ENCODE measurements at places on chromosomes 3 and 15.

GRCh38 chr3:152205097-152205593 is 63.6 kb upstream of the MBNL1 start:
- no peak for DNase-seq

GRCh38 chr15:70922119-70922518 is 29.5 kb downstream of the LRRC49 start:
- DNase-seq, result no peak

GRCh38 chr3:160133757-160134156 is 91.5 kb upstream of the C3orf80 start:
- DNase-seq, result no peak

GRCh38 chr3:10928961-10929471 is 63.5 kb upstream of the SLC6A1 start:
- no peak for DNase-seq

- DNase-seq, result no peak
Observed at GRCh38 chr15:78615151-78615589, 5.6 kb downstream of the CHRNA3 start.

DNA sequence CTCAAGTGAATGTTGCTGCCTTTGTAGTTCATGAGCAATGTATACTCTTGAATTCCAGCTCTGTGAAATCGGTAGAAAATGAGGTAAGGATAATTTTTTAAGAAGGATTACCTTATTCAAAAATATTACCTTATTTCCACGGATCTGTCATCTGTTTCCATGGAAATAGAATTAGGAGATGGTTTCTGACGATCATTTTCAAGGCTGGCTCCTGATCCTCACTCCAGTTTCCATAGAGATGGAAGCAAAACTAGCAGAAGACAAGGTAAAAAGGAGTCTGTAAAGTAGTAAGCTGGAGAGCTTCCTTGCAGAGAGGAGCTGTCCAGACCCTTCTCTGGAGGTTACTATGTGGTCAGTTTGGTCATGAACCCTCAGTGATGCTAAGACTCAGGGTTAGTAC is 55.5 kb downstream of the CACNA2D3 start:
- DNase-seq, result no peak

All from smooth muscle cell of the brain vasculature (primary cell).